NCI-H526 (cell line): ENCODE measurements at places on chromosomes 2 and 18.

DNA sequence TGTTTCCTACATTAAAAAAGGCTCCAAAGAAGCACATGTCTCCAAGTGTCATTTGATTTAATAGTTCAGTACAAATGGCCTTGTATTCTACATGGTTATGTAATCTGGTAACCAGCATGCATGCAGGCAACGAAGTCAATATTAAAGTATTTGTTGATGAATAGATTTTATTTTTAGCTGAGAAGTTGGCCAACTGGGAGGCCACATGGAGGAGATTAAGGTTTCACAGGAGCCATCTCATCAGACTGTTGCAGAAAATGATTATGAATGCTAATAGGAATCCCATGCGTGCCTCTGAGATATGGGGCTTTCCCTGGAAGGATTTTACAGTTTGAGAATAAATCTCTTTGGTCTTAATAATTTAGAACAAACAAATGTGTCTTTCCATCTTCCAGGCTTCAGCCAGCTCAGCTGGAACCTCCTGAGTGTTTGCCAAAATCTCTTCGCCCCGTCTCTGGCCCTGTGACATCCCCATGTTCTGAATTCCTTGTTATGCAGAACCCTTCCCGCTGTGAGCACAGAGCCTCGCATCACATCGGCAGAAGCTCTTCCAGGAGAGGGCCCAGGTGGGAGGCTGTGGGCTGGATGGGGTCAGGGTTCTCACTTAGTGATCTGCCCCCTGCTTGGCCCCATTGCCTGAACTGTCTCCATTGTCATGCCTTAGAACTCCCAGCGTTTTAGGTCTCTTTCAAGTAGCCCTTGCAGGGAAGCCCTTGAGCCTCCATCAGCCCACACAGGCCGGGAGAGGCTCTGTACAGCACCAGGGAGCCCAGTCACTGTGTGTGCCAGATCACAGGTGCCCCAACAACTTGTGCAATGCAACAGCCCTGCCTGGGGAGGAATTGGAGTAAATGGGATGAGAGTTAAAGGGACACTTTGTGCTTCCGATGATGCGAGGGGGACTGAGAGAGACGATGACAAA, 190.5 kb upstream of the TWIST2 start:
- DNase-seq: no peak

- no peak for DNase-seq
Measured at GRCh38 chr2:42960842-42961180, 168.4 kb upstream of the HAAO start.

DNA sequence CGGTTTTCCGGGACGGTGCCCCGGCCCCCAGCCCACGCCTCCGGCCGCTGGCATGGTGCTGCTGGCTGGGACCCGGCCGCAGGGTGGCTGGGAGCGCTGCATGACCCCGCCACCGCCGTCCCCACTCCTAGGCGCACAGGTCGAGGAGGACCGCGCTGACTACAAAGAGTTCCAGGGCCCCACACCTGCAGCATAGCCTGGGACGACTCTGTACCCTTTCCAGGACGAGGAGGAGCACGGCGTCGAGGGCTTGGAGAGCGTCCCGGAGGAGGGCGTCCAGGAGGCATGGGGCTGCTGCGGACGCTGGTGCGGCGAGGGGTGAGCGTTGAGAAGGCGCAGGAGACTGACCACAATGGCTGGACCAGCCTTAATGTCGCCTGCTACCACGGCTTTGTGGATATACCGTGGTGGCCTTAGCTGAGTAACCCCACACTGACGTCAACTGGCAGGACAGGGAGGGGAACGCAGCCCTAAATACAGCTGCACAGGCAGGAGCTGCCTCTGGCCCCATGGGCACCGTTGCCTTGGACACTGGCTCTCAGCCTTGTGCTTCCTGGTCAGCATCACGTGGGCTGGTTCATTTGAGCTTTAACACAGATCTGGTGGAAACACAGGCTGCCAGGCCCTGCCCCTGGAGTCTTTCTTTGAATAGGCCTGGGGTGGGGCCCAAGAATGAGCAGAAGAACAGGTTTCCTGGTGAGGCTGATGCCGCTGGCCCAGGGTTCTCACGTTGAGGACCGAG, 40.9 kb upstream of the TRIM43B start:
- DNase-seq: peak; percentile 46

DNA sequence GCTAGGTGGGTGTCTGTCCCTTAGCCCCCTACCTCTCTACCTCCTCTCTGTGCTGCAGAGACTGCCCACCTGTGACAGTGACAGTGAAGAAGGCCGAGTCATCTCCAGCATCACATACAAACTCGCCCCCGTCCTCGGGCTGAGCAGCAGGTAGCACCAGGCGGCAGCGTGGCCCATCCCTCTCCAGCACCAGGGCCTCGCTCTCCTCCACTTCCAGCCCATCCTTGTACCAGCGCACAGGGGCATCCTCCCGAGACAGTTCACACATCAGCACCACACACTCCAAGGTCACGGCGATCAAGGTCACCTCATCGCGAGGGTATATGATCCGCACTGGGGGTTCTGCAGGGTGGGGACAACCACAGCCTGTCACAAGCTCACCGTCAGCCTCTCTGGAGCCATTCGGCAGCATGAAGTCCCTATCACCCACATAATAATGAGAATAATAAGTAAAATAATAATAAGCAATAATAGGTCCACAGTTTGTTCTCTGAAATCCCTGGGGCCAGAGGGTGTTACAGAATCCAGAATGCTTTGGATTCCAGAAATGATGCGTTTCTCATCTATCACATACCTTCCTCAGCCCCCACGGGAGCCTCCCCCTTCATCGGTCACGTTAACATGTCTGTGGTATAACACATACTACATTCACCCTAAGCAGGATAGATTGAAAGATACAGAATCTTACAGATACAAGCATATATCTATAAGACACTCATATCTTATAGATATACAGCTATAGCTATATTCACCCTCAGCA, 12.0 kb downstream of the OBSL1 start:
- DNase-seq: no peak

DNA sequence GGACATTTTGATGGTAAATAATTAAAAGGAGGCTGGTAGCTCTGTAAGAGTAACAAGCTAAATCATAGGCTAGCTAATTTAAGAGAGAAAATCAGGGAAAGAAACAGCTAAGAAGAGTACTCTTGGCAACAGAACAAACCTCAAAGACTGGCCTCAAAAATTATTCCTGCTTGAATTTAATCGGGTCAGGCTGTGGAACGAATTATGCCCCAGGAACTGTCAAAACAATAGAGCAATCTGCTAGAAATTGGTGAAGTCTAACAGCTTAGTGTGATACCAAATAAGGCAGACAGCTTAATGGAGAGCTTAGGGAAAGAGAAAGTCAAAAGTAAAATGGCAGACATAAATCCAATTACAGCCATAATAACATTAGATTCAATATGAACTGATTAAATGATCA, 215.7 kb downstream of the MREG start:
- DNase-seq: no peak
